ENCODE measurements at places on chromosomes 5 and 9. TPM values are rescaled to one million over a fixed set of nuclear protein-coding genes. Genes with fewer than 3 reads are reported as not detected.

KCNT1 gene
- 0.25 TPM for total RNA-seq

- ATAC-seq = no peak
Measured at GRCh38 chr9:20729523-20729922, 45.5 kb downstream of the FOCAD start.

DNA sequence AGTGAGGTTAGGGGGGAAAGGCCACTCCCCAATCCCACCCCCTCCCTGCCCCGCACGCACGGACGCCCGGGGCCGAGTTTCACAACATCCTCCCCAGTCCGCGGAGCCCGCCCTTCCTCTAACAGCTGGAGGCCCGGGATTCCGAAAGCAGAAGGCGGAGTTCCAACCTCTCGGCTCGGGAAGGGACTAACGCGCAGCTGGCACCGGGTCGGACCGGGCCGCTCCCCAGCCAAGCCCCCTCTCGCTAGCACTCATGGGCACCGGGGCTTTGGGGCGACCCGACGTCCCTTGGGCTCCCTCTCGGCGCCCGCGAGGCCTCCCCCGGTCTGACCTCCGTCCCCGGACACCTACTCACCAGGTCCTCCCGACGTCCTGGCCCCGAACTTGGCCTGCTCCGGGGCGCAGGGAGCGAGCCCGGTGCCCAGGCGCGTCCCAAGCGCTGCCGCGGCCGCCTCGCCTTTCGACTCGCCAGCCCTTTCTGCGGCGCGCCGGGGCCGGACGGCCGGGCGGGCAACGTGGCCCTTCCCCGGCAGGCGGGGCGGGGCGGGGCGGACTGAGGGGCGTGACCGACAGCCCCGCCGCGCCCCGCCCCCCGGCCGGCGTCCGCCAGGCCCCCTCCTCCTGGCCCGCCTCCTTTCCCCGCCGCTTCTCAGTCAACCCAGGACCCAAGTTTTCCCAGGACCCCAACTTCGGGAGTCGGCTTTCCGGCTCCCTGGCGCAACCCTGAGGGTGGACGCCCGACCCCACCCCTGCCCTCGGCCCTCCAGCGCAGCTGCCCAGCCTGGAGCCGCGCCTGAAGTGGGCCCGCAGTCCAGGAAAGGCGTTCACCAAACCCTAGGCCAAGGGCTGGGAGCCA is at the start of gene MGAT1:
TSS of gene MGAT1 (minus strand) at position 482 of the 856 bp plus-strand sequence. CDS start 9,835 bp downstream, outside the sequence.
- peak; percentile 79 for ATAC-seq

DNA sequence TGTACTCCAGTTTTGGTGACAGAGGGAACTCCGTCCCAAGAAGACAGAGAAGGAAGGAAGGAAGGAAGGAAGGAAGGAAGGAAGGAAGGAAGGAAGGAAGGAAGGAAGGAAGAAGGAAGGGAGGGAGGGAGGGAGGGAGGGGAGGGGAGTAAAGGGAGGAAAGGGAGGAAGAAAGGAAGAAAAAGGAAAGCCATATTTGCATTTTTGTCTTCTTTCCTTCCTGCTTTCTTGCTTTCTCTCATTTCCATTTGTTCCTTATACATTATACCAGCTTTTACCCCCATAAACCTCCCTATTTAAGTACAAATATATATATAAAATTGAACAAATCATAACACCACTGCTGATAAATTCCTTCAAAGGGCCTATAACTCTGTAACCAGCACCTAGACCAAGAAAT is 151.8 kb downstream of the SMC2 start:
- ATAC-seq = no peak

SH3GL2 gene
- total RNA-seq = 0.38 TPM

GRCh38 chr9:97529363-97530076 is 28.1 kb downstream of the TMOD1 start:
- ATAC-seq = no peak

DNA sequence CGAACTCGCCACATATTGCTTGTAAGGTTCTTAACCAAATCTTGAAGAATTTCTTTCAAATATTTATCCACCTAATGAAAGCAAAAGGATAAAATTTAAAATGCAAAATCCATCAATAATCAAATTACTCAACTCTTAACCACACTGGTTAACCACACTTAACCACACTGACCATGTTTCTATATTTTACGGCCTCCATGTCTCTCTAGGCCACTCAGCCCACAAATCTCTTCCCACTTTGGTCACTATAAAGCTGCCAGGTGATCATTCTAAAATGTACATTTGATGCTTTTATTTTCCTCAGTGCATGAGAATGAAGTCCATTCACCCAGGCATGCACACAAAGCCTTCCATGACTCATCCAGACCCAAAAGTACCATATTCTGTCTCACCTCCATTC is 56.4 kb upstream of the OR2K2 start:
- no peak for ATAC-seq

GRCh38 chr9:129306318-129306973 is 128.4 kb upstream of the IER5L start:
- no peak for ATAC-seq

DNA sequence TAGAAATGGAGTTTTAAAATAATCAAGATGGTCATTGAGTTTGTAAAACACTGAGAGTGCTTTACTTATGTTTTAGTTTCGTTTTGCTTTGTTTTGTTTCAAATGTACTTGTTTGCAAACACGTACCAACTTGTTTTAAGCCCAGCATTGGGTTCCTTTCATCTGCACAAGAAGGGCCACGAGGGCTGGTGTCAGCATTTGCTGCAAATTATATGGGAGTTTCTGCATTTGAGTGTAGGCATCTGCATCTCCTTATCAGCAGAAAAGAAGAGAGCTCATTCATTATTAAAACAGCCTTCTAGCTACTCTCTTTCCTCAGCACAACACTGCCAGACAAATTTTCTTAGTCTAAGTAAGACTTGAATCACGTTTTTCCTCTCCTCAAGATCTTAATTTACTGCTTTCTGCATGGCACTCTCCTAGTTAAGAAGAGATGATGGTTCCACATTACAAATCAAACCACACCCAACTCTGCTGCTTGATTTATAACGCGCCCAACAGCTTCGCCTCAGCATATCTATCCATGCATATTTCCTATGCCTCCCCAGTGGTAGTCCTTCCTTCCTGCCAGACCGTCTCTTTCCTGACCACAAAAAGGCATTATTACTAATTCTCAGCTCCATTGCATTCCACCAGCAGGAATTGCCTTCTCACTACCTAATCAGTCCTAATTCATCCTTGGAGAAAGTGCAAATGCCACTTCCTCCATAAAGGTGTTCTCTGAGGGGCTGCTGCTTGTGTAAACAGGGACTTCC is 95.2 kb upstream of the CAST start:
- peak; percentile 54 for ATAC-seq

LCN2 gene
- 0.76 TPM for total RNA-seq

DNA sequence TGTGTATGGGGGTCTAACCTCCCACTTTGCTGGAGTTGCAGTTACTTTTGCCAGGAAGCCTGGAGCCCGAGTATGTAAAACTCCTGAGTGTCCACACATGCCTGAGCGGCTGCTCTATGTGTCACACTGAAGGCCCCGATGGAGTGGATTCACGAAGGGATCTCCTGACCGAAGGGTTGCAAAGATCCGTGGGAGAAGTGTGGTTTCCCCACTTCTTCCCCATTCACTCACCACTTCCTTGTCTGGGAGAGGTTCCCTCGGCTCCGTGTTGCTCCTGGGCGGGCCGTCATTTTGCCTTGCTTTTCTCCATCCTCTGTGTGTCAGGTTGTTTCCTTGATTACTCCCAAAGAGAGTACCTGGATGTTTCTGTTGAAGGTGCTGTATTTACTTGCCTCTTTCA is 16.2 kb upstream of the IL3 start:
- ATAC-seq = no peak

GRCh38 chr9:78848061-78848460 is 551.1 kb downstream of the PSAT1 start:
- ATAC-seq = no peak

FOXD4L3 gene
- 0.23 TPM for total RNA-seq

DNA sequence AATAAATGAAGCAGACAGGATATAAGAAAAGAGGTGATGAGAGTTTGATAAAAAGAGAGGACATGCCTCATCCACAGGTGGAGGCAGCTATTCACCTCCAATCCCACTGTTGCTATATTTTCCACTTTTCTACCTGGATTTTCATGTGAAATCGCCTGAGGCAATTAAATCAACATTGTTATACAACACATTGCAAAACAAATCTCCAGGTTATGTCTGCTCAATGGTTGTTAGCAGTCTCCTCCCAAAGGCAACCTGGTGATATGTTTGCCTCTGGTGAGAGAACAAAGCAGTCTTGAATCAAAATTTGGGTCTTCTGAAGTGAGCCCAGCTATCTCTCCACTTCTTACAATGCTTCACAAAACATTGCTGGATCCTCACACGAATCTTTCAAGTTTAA is 30.0 kb downstream of the NREP start:
- ATAC-seq = no peak

DNA sequence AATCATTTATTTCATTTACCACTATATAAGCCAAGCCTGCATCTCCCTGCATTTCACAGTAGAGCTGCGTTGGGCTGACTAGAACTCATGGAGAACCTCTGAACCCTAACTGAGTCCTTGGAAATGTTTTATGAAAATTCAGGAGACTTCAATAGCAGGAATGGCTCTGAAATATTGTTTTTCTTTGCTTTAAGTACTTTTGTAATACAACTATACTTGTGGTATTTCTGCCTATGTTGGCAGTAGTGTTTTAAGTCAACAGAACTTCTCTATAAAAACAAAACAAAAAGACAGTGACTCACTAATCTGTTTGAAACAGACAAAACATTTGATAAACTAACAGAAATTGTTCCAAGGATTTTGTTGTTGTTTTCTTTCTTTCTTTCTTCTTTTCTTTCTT is 489.2 kb upstream of the MEF2C start:
- no peak for ATAC-seq

SURF2 gene
- total RNA-seq = 21.1 TPM

- ATAC-seq = no peak
Measured at GRCh38 chr9:6692881-6693361, 47.4 kb upstream of the GLDC start.

GRCh38 chr9:136393531-136393930 is 6.4 kb downstream of the SNAPC4 start:
- ATAC-seq = no peak

- no peak for ATAC-seq
Measured at GRCh38 chr9:75876999-75877640, 13.4 kb upstream of the PCSK5 start.

DNA sequence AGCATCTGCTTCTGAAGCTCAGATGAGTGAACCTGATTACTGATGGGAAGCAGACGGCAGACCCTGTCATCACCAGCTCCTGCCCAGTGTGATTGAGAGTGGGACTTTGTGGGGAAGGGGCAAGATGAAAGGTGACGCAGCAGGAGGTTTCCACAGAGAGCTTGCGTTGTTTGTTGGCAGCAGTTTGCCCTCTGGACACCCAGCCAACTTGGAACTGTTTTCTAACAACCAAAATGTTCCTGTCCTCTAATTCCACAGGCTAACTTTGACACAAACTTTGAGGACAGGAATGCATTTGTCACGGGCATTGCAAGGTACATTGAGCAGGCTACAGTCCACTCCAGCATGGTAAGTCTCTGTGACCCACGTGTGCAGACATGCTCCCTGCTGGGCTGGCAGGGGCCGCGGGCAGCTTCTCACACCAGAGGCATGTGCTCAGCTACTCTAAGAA is 20.9 kb downstream of the CYFIP2 start:
- no peak for ATAC-seq

TMED7 gene
- total RNA-seq = 56.3 TPM

- peak; percentile 2 for ATAC-seq
Measured at GRCh38 chr5:181281984-181282316, 21.0 kb upstream of the TRIM52 start.

DNA sequence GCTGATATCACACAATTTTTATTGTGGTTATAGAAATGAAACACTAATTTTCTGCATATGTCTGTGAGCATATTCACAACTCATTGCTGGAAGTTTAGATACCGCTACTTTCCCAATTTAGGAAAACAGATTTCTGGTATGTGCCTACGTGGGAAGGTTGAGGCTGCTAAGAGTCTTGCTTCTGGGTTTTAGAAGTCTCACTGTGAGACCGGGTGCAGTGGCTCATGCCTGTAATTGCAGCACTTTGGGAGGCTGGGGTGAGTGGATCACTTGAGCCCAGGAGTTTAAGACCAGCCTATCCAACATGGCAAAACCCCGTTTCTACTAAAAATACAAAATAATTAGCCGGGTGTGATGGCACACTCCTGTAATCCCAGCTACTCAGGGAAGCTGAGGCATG is 39.6 kb downstream of the UBAP1 start:
- no peak for ATAC-seq

GRCh38 chr5:113082547-113082905 is 105.9 kb downstream of the DCP2 start:
- no peak for ATAC-seq

DNA sequence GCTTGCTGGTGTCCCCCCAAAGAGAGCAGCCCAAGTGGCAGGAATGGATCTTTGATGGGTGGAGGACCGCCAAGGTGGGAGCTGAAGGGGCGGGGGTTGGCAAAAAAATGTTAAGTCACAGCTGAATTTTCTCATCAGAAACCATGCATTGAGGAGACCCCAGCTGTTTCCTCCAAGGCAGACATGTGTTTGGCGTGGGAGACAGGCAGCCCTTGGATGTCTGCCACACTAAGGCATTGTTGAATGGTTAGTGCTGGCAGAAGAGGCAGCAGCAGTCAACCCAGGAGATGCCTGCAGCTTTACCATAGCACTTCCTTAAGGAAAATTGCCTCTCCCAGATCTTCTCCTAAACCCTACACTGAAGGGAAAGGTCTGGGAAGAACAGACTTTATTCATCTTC is 394.9 kb upstream of the CD180 start:
- ATAC-seq = no peak

GRCh38 chr5:168409591-168410458 is 76.4 kb upstream of the RARS1 start:
- no peak for ATAC-seq

FOXI1 gene
- total RNA-seq = 0.14 TPM

GFPT2 gene
- 5.7 TPM for total RNA-seq

GRCh38 chr9:2816476-2817141 is 27.3 kb downstream of the PUM3 start:
- ATAC-seq = no peak

- no peak for ATAC-seq
Measured at GRCh38 chr5:36945687-36946086, 69.1 kb downstream of the NIPBL start.

CER1 gene
- total RNA-seq = 1.0 TPM

KIF4B gene
- 0.30 TPM for total RNA-seq

NXNL2 gene
- 0.18 TPM for total RNA-seq

DNA sequence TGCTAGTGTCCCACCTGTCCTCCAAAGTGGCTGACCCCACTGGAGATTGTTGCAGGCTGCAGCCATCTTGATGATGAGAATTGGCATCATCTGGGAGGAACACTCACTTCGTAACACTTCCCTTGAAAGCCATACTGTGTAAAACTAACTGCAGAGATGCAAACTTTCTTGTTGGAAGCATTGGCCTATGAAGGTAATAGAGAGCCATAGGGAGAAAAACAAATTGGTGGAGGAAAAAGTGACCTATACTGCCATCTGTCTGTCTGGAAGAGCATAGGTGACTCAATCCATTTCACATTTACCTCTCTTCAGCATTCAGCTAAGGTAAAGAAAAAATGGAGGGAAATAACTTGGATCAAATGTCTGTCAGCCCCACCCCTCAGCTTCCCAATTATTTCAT is 473.4 kb downstream of the NTRK2 start:
- ATAC-seq = peak; percentile 27

SLC25A2 gene
- total RNA-seq = not detected

CFAP157 gene
- total RNA-seq = 15.6 TPM

- ATAC-seq = no peak
Measured at GRCh38 chr5:136350343-136350742, 15.0 kb downstream of the TRPC7 start.

- ATAC-seq = no peak
Measured at GRCh38 chr9:117081641-117082317, 333.1 kb downstream of the ASTN2 start.

All from motor neuron (in vitro differentiated cells).